ENCODE measurements at places on chromosomes 6 and 20. TPM values are rescaled to one million over a fixed set of nuclear protein-coding genes. Genes with fewer than 3 reads are reported as not detected.

- DNase-seq: no peak
Measured at GRCh38 chr20:24836661-24837299, 112.3 kb upstream of the CST7 start.

GRCh38 chr6:65927141-65927540, 220.1 kb upstream of the EYS start:
- no peak for DNase-seq

The RAD21L1 gene
- not detected for total RNA-seq

The SLC22A3 gene
- total RNA-seq: 5.2 TPM

DNA sequence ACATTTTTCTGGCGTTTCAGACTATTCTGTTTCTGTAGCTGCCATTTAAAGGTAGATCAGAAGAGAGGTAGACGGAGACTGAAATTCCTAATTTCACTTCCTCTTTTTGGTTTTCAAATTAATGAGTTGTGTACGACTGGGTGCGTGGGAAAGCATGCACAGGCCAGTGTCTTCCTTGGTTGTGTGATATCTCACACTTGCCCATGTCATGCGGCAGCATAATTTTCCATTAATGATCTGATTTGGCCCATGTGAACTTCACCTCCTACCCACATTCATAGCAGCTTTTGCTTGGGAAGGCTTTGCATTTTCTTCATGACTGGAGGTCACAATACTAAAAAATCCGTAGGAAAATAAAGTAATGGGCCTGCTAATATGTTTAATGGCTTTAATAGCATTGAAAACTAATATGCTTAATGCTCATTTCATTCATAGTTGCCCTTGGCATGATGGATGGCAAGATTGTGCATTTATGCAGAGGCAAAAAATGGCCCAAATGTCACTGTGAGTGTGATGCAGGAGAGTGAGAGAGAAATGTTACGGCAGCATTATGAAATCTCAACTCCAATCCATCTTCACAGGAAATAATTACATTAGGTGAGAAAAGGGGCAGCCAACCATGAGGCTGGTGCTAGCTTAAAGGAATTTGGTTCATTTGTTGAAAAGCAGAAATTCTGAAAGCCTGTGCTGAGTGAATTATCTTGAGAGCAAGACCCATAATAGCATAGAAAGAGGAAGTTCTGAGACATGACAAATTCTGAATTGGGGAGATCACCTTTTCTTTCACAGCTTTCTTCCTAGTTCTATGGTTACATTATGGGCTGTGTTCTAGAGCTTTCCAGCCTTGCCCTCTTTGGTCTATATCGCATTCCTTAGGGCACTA, 69.0 kb upstream of the UST start:
- DNase-seq: no peak

The EXOC2 gene
- total RNA-seq: 13.3 TPM
